ENCODE measurements at places on chromosomes 7 and 10. TPM values are rescaled to one million over a fixed set of nuclear protein-coding genes. Genes with fewer than 3 reads are reported as not detected.

GRCh38 chr7:103640031-103640779 is 194.2 kb upstream of the SLC26A5 start:
- peak overlapping the region; percentile 1 for H3K27ac ChIP-seq
- no peaks in the 10 kb centered on the region for H3K36me3 ChIP-seq

Gene C7orf33
- total RNA-seq, result not detected

GRCh38 chr10:1550291-1550595 is 187.1 kb downstream of the ADARB2 start:
- no peak for DNase-seq
- H3K4me1 ChIP-seq, result no peaks in the 10 kb centered on the region
- H3K27ac ChIP-seq, result no peak overlapping the region
- H3K4me3 ChIP-seq, result no peak overlapping the region
- no peaks in the 10 kb centered on the region for H3K36me3 ChIP-seq

Gene CACNB2
- total RNA-seq, result 0.32 TPM

Gene FAM25C
- total RNA-seq, result not detected

DNA sequence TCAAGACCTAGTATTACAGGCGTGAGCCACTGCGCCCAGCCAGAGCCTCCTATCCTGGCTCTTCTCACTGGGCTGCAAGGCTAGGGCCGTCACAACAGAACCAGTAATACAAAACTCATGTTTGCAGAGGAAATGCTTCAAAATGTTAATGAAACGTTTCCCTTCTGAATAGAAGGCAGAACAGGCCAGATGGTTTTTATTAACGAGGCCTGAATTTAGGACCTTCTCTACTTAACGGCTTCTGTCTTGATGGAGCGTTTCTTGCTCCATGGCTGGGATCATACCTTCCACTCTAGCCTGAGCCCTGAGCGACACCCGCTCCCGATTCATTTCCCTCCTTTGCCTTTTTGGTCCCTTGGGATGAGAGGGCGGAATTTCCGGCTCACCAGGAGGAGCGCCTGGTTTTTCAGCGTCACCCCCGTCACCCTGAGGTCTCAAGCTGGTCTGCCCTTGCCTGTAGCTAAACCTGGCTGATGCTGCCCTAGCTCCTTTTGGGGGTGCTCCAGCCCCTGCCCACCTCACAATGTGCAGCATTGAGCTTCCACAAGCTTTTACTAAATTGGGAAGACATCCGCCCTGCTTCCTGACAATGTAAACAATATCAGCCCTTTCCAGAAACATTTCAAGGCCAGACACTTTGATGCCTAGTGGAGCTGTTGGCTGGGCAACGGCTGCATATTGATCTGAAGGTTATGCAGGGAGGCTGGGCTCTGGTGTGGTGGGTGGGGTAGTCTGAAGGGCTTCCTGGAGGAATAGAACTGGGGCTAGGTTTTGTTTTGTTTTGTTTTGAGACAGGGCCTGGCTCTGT is 5.2 kb downstream of the CLIP2 start:
- no peaks in the 10 kb centered on the region for H3K36me3 ChIP-seq
- peak overlapping the region; percentile 28 for H3K27ac ChIP-seq
- H3K27me3 ChIP-seq, result no peaks in the 10 kb centered on the region
- DNase-seq, result peak; percentile 80
- no peak overlapping the region for H3K4me3 ChIP-seq

Gene ZNF727
- not detected for total RNA-seq

Gene DENND2A
- total RNA-seq, result 2.4 TPM

DNA sequence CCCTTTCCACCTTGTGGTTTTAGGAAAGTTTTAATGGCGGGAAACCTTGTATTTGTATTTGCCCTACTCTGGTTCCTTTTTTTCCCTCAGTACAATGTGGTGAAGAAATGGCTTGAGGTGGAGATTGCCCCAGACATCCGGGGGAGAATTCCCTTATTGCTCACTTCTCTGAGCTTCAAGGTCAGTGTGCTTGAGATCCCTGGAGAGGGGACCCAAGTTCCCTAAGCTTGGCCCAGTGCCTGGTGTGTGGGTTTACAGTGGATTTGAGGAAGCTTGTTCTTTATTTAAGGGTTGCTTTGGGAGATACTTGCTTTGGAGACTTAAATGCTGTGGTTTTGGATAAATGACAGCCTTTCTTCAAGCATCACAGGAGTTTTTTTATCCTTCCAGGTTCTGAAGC is 18.3 kb downstream of the CALHM2 start:
- no peak overlapping the region for H3K27ac ChIP-seq
- no peaks in the 10 kb centered on the region for H3K4me1 ChIP-seq
- H3K4me3 ChIP-seq, result no peak overlapping the region
- no peaks in the 10 kb centered on the region for H3K27me3 ChIP-seq
- DNase-seq, result no peak
- H3K36me3 ChIP-seq, result peaks cover 59% of the 10 kb centered on the region

DNA sequence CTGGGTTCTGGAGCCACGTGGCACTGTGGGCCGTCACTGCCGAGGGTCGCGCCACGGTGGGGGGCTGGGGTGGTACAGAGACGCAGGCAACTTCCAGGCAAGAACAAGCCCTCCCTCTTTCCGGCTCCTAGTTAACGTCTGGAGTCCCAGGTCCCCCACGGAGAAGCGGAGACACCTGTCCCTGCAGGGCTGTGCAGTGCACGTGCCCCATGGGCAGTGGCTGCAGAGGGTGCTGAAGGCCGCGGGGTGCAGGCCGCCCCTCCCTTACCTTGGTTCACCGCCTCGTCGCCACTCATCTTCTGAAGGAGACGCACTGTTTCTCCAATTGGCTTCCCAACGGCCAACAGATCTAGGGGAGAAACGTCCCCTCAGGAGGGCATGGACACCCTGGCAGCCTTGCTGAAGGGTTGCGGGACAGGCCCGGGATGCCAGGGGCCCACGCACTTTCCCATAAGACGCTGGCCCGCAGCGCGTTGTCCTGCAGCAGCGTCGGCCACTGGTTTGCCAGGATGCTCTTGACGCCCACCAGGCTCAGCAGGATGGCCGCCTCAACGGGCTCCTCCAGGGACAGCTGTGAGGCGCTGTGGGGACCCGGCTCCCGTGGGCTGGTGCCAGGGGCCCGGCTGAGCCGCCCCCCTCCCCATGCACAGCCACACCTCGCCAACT is 24.3 kb upstream of the NKX6-2 start:
- peaks cover 6% of the 10 kb centered on the region for H3K27me3 ChIP-seq
- H3K27ac ChIP-seq, result no peak overlapping the region
- H3K36me3 ChIP-seq, result no peaks in the 10 kb centered on the region

DNA sequence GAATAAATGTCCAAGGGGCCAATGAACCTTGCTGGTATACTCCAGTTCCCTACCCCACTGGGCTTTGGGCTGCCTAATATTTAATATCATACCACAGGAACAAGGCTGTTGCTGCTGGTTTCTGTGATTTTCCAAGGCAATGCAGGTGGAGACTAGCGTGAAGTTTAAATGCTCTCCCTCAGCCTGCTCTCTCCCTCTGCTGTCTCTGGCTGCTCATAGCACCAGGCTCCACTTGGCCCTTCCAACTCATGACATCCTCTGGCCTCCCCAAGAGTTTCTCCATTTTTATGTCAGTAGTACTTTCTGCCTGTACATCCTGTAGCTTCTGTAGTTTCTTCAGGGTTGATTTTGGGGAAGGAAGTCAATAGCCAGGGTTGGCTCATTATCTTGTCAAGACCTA is 103.5 kb downstream of the LHFPL3 start:
- no peaks in the 10 kb centered on the region for H3K27me3 ChIP-seq
- DNase-seq, result no peak
- H3K4me1 ChIP-seq, result no peaks in the 10 kb centered on the region

DNA sequence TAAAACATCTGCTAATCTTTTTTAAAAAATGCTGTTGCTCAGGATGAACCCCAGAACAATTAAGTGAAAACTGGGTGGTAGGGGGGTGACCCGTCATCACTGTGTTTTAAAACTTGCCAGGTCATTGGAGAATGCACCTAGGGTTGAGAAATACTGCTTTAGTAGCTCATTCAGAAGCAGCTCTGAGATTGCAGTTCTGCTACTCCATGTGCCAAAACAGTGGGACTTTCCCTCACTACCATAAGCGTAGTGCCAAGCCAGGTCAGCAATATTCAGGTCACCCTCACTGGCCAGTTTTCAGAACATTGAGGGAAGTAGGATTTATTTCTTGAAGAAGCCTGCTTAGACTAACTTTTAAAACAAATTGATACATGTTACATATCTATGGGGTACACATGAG is 5.2 kb downstream of the STEAP2 start:
- H3K4me3 ChIP-seq, result no peak overlapping the region
- peak overlapping the region; percentile 66 for H3K27ac ChIP-seq
- peaks cover 28% of the 10 kb centered on the region for H3K4me1 ChIP-seq
- H3K36me3 ChIP-seq, result no peaks in the 10 kb centered on the region
- H3K27me3 ChIP-seq, result no peaks in the 10 kb centered on the region
- peak; percentile 37 for DNase-seq

GRCh38 chr10:72753760-72754231 is 61.9 kb downstream of the MCU start:
- H3K36me3 ChIP-seq, result no peaks in the 10 kb centered on the region
- H3K4me1 ChIP-seq, result no peaks in the 10 kb centered on the region
- no peak for DNase-seq
- no peaks in the 10 kb centered on the region for H3K27me3 ChIP-seq
- H3K27ac ChIP-seq, result no peak overlapping the region

Gene RGS10
- total RNA-seq, result 27.8 TPM

DNA sequence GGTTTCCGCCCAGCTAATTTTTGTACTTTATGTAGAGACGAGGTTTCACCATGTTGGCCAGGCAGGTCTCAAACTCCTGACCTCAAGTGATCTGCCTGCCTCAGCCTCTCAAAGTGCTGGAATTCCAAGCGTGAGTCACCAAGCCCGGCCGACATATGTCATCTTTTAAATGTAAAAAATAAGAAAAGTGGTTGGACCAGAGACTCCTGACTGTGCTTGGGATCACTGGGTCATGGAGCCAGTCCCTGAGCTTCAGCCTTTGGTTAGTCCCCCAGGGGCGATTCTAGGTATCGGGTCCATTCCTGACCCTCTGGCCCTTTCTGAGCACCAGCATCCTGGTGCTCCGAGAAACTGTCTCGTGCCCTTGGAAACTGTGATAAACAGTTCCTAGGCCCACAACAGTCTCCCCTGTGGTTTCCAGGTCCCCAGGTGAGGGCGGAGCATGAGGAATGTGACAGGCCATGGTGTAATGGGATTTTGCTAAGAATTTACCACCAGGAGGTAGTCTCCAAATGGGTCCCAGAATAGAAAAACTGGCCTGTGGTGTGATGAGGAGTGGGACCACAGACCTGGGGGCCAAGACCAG is 32.8 kb downstream of the UBTD1 start:
- peak; percentile 26 for DNase-seq
- H3K4me1 ChIP-seq, result peaks cover 12% of the 10 kb centered on the region
- no peak overlapping the region for H3K27ac ChIP-seq
- H3K4me3 ChIP-seq, result no peak overlapping the region
- no peaks in the 10 kb centered on the region for H3K27me3 ChIP-seq

Gene TRPV5
- not detected for total RNA-seq

GRCh38 chr10:6579183-6579903 is 733 bp downstream of the PRKCQ start:
- no peaks in the 10 kb centered on the region for H3K4me1 ChIP-seq
- DNase-seq, result no peak
- no peak overlapping the region for H3K4me3 ChIP-seq
- peaks cover 32% of the 10 kb centered on the region for H3K27me3 ChIP-seq

- H3K27me3 ChIP-seq, result no peaks in the 10 kb centered on the region
- no peak for DNase-seq
- no peak overlapping the region for H3K4me3 ChIP-seq
- no peaks in the 10 kb centered on the region for H3K4me1 ChIP-seq
- H3K27ac ChIP-seq, result no peak overlapping the region
- no peaks in the 10 kb centered on the region for H3K36me3 ChIP-seq
Measured at GRCh38 chr7:56537952-56538351, 421.7 kb upstream of the NUPR2 start.

Gene WEE2
- not detected for total RNA-seq

Gene ABCB8
- 32.2 TPM for total RNA-seq

DNA sequence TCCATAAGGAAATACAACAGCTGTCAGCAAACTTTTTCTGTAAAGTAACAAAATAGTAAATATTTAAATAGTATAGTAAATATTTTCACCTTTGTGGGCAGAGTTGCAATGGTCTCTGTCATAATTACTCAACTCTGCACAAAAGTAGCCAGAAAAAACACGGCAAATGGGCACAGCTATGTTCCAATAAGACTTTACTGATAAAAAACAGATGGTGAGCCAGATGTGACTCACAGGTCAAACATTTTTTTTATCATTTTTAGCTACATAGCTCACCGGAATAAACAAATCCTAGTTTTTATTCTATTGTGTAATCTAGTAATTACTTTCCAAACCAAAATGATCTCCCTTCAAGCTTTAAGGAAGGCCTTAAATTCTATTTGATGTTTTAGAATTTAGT is 55.3 kb downstream of the NCAPG2 start:
- peak overlapping the region; percentile 81 for H3K27ac ChIP-seq
- no peaks in the 10 kb centered on the region for H3K36me3 ChIP-seq
- no peak overlapping the region for H3K4me3 ChIP-seq
- peaks cover 29% of the 10 kb centered on the region for H3K4me1 ChIP-seq
- peak; percentile 95 for DNase-seq
- no peaks in the 10 kb centered on the region for H3K27me3 ChIP-seq

- no peaks in the 10 kb centered on the region for H3K27me3 ChIP-seq
- no peak overlapping the region for H3K4me3 ChIP-seq
- peaks cover 6% of the 10 kb centered on the region for H3K4me1 ChIP-seq
- H3K27ac ChIP-seq, result no peak overlapping the region
- no peak for DNase-seq
Measured at GRCh38 chr10:47104151-47104605, 192.9 kb downstream of the PTPN20 start.

- H3K4me1 ChIP-seq, result no peaks in the 10 kb centered on the region
- no peaks in the 10 kb centered on the region for H3K36me3 ChIP-seq
- no peak overlapping the region for H3K27ac ChIP-seq
- no peak for DNase-seq
Measured at GRCh38 chr7:1719913-1720312, 49.8 kb downstream of the ELFN1 start.

GRCh38 chr10:133009218-133009950 is 67.0 kb upstream of the CFAP46 start:
- H3K4me1 ChIP-seq, result no peaks in the 10 kb centered on the region
- H3K4me3 ChIP-seq, result no peak overlapping the region
- no peaks in the 10 kb centered on the region for H3K36me3 ChIP-seq
- DNase-seq, result peak; percentile 56
- no peak overlapping the region for H3K27ac ChIP-seq

GRCh38 chr7:128045766-128046165 is 14.5 kb upstream of the LRRC4 start:
- no peak overlapping the region for H3K4me3 ChIP-seq
- peaks cover 9% of the 10 kb centered on the region for H3K4me1 ChIP-seq
- peak; percentile 51 for DNase-seq
- no peak overlapping the region for H3K27ac ChIP-seq
- no peaks in the 10 kb centered on the region for H3K27me3 ChIP-seq

Gene CPED1
- 20.2 TPM for total RNA-seq
